ENCODE measurements at places on chromosomes 16 and 17.

- DNase-seq: no peak
Observed at GRCh38 chr17:58763263-58763662, 7.6 kb downstream of the PPM1E start.

DNA sequence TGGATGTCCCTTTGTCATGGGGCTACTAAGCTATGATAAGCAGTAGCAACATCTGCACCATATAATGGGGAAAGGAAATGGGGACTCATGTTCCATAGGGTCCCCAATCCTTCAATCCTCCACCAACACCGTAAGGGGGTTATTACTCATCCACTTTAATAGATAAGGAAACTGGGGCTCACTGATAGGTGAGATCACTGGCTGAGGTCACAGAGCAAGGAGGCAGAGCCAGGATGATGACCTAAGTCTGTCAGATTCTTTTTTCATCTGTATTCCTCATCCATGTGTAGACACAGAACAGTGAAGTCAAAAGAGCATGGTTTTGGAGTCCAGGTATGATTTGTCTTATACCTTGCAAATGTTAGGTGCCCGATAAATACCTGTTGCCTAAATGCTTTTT is 10.5 kb upstream of the ADAMTS18 start:
- DNase-seq: no peak

DNA sequence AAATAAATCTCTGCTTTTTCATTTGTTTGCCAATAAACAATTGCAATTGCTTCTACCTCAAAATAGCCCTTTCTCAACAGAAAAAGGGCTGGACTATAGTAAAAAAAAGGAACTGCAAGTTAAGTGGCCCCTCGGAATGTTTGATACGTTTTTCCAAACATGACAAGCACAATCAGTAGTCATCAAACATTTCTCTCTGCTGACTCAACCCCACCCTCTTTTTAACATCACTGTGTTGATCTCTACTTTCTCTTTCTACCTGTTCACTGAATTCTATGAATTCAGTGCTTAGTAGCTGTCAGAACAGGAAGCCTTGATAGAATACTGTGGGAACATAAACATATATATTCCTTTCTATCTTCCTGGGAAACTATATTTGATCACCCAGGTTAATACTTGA is 116.5 kb upstream of the AXIN2 start:
- no peak for DNase-seq

DNA sequence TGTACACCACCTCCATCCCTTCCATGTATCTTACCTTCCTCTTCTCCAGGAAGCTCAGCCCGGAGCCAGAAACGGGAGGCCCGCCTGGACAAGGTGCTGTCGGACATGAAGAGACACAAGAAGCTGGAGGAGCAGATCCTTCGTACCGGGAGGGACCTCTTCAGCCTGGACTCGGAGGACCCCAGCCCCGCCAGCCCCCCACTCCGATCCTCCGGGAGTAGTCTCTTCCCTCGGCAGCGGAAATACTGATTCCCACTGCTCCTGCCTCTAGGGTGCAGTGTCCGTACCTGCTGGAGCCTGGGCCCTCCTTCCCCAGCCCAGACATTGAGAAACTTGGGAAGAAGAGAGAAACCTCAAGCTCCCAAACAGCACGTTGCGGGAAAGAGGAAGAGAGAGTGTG is 756 bp upstream of the MVP start:
- DNase-seq: no peak

DNA sequence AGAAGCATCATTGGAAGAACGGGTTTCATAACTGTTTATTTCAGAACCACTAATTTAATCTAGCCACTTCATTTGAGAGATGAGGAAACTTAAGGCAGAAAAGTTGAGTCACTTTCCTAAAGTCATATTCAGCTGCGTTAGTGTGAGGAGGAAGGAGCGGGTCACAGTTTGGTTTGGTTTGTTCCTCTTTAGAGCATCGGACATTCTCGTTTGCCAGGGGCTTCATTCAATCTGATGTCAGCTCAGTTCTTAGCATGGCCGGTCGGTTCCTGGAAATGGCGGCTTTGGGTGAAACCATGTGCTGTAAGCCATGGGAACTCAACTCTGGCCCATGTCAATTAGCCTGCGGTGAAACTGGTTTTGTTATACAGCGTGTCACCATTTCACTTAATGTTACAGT is 186.5 kb downstream of the LGALS9B start:
- no peak for DNase-seq

- DNase-seq: no peak
Observed at GRCh38 chr17:62688398-62689160, 61.1 kb downstream of the MRC2 start.

Data from NCI-H146 (cell line).